Activated CD8-positive, alpha-beta memory T cell treated with anti-CD3 and anti-CD28 coated beads for 24 hours (primary cell): ENCODE measurements at places on chromosomes 13 and 19.
A peak's percentile ranks its signal among the peaks of the same experiment; 100 is the strongest.

DNA sequence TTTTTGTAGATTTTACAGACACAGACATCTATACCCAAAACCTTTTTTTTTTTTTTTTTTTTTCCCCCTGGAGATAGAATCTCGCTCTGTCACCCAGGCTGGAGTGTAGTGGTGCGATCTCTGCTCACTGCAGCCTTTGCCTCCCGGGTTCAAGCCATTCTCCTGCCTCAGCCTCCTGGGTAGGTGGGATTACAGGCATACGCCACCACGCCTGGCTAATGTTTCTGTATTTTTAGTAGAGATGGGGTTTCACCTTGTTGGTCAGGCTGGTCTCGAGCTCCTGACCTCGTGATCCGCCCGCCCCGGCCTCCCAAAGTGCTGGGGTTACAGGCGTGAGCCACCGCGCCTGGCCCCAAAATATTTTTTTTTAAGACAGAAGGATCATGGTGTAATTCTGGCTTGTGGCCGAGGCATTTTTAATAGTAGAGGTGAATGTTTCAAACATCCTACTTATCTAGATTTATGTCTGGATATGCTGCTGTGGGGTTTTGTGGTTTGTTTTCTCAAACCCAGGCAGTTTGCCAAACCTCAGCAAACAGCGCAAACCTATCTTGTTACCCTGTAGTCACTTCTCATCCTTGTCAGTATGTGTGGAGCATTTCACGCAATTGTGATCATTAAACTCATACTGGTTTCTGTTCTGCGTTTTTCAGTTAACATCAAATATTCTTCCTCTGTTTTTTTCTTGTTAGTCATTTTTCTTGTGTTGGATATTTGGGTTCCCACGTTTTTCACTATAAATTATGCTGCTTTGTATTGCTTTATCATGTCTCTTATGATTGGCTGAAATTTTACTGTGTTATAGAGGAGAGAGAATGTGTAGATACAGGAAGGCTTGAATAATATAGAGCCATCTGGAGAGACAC, 36.2 kb upstream of the GARRE1 start:
- DNase-seq: peak; percentile 65

DNA sequence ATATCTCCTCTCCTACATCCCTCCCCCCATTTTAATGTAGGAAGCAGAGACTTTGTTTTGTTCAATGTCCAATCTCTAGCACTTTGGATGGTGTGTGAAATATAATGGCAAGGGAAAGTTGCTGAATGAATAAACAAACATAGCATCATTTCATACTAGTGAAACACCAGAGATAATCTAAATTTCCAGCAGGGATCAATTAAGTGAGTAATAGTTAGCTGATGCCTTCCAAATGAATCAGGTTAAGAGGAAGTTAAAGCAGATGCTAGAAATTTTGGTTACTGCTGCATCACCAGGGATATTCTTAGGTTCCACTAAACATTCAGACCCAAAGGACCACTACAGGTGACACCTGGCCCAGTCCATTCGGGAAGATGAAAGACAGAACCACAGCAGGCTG, 8.1 kb downstream of the MRPS31 start:
- no peak for DNase-seq

DNA sequence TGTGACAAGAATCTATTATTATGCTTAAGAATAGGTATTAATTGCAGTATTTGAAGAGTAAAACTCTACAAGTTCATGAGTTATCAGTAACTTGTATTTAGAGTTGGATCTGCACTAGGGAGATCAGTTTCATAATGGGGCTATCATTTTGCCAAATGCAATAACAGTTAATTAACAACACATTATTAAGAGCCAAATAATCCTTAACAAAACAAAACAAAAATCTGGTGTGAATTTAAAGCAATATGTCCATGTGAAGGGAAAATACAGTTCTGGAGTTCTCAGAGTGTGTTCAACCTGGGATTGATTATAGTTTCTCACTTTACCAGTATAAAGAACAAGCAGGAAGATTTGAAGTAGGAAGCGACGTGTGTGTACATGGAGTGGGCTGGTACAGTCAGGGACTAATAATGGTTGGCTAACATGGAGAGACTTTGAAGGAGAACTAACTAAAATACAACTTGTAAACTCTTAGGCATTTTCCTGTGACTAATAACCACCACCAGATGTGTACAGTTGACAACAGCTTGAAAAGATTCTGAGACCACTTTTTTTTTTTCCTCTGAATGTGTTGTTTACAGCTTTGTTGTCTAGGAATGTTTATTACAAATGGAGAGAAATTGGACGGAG, 58.5 kb downstream of the POSTN start:
- no peak for DNase-seq

GRCh38 chr19:7681340-7682174, 924 bp downstream of the TRAPPC5 start:
- DNase-seq: peak; percentile 89

GRCh38 chr19:29858621-29859020, 46.8 kb downstream of the CCNE1 start:
- DNase-seq: no peak

DNA sequence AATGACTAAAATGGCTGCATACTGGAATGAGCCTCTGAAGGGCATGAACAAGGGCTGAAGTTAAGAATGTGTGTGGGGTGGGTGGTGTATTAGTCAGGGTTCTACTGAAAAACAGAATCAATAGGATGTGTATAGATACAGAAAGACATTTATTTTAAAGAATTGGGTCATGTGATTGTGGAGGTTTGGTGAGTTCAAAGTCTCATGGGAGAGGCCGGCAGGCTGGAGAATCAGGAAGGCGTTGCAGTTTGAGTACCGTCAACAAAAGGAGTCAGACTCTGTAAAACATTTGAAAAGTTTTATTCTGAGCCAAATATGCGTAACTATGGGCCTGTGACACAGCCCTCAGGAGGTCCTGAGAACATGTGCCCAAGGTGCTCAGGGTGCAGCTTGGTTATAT, 24.5 kb upstream of the CYSLTR2 start:
- no peak for DNase-seq

DNA sequence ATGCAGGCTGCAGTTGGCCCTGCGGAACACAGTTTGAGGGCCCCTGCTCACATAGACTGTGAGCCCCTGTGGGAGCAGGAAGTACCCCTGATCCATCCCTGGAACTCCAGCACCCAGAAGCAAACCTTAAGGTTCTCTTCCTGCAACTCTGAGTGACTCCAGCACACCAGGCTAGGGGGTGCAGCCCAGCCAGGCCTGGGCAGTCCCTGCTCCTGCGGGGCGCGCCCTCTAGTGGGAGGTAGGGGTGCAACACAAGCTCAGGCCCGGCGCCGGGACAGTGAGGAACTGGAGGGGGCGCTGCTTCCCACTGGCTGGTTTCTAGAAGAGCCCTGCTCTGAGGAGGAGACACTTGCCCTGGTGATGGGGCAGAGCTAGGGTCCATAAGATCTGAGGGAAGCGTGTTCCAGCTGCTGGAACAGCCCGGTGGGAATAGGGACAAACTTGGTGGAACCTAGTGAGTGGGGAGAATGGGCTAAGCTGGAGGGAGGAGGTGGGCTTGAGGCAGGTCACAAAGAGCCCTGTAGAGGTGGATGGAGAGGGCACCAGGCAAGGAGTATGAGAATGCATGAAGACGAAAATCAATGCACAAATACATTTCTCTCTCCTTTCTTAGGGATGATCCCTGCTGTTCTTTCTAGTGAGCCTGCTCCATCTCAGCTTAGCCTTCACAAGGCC, 5.0 kb downstream of the ZSCAN5A start:
- peak; percentile 75 for DNase-seq
